Subcutaneous preadipocyte (primary cell): ENCODE measurements at places on chromosomes 1 and 21. TPM values are rescaled to one million over a fixed set of nuclear protein-coding genes. Genes with fewer than 3 reads are reported as not detected.

Gene FAM89A
- total RNA-seq = 4.1 and 5.5 TPM in 2 replicates

Gene RAB7B
- 8.2 and 9.9 TPM in 2 replicates for total RNA-seq

Gene CRYZ
- total RNA-seq = 20.6 and 26.2 TPM in 2 replicates

Gene ZP4
- total RNA-seq = not detected in 2 replicates

Gene ZFP69B
- total RNA-seq = 2.9 and 4.9 TPM in 2 replicates

Gene ZBTB8A
- total RNA-seq = 4.3 and 4.8 TPM in 2 replicates

Gene HAO2
- total RNA-seq = not detected in 2 replicates
